ENCODE measurements at places on chromosomes 5 and 9.

DNA sequence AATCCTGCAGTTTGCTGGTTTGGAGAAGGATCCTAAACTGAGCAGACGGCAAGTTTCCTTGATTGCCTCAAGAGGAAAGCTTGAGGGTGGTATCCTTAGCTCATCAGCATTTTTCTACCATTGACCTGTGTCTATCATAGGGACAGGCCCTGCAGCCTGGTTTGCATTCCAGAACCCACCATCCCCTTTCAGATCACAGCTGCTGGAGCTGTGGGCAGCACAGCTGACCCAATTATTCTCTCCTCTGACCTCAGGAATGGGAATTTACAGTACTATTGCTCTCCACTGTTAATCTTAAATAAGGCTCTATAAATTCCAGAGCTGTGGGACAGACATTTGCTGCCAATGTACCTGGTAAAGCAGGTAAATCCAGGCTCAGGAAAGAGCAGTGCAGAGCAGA is 163.0 kb downstream of the SPOCK1 start:
- peak; percentile 21 for DNase-seq

GRCh38 chr5:62369039-62369438 is 34.7 kb downstream of the DIMT1 start:
- no peak for DNase-seq

DNA sequence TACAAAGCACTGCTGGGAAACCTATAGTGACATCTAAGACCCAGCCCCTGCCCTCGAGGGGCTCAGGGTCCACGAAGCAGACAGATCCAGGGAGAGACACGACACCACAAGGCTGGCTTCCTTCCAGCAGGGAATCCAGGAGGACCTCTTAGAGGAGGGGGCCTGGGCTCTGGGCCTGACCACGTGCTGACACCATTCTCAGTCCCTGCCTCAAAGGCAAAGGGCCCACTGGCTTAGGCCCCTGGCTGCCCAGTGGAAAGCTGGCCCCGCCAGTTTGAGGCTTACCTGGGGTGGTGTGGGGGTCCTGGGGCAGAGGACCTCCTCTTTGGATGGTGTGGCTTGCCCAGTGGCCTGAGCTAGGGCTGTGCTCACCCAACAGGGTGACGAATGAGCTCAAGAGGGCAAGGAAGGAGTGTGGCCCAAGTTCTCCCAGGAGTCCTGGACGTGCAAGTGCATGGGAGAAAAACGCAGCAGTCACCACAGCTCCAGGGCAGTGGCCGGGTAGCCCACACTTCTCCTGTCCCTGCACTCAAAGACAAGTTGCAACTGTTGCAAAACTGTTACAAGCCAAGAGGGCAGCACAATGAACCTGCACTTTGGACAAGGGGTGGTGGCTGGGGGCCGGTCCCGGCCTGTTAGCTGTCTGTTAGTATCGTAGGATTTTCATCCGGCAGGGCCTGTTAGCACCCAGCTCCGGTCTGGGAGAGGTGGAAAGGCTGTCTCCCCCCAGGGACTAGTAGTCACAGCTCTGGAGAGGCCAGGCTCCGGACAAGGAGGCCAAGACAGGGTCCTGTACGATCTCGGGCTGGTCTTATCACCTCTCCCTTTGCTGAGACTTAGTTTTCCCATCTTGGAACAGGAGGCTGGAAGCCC is 1.5 kb upstream of the SARDH start:
- no peak for DNase-seq

DNA sequence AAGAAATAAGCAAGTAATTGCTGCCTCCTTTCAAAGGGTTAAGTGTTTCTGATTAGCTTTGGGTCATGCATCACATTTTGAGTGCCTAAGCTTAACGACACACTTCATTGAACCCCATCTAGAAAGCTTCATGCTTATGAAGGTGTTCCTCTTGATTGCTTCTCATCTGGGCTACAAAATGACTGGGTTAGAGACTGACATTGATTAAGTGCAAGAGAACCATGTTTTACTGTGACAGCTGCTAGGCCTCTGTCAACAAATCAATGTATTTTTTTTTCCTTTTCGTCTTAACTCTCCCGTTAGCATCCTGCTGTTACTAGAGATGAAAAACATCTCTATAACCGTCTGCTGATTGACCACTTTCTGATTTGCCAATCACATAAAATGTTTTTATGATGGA is 725.0 kb downstream of the TLE1 start:
- no peak for DNase-seq

DNA sequence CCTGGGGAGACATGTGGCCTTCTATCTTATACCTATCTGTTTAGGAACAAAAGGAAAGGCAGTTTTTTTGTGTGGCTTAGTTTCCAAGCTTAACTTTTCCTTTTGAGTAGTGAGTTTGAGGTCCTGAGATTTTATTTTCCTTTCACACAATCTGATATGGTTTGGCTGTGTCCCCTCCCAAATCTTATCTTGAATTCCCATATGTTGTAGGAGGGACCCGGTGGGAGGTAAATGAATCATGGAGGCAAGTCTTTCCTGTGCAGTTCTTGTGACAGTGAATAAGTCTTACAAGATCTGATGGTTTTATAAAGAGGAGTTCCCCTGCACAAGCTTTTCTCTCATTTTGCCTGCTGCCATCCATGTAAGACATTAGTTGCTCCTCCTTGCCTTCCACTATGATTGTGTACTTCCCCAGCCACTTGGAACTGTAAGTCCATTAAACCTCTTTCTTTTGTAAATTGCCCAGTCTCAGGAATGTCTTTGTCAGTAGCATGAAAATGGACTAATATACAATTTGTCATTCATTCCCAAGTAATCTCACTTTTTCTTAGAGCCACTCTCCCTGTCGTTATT is 4.7 kb upstream of the CLTB start:
- DNase-seq, result no peak

DNA sequence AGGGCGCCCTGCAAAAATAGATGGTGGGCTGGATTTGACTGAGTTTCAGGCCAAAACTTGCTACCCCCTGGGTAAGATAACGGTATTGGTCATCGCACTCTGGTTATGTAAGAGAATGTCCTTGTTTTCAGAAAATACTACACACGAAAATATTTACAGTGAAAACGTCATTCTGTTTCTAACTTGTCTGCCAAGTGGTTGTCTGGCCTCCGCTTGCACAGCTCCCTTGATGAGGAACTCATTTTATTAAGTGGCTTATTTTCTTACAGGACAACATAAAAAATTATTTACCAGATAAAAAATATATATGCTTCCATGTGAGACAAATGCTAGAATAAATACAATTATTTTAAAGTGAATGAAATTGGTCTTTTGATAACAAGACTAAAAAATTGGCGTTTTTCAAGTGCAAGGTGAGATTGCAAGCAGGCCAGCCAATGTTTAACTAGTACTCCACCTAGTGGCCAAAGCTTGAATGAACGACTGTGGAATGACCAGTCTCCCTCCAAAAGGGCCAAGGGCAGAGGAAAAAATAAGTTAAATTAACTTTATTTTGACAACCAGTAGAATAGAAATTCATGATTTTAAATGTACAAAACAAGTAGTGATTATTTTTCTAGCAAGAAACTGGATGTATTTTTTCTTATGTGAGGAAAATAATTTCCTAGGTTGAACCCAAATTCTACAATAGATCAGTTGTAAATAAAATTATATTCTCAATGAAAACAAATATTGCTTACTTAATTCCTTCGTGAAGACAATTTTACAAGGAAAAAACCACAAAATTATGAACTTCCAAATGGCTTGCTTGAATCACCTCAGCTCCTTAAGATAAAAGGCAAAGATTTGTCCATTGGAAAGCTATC is 93.2 kb downstream of the ZFAND5 start:
- DNase-seq, result no peak

GRCh38 chr5:63125862-63126261 is 547.2 kb downstream of the LRRC70 start:
- DNase-seq, result no peak

DNA sequence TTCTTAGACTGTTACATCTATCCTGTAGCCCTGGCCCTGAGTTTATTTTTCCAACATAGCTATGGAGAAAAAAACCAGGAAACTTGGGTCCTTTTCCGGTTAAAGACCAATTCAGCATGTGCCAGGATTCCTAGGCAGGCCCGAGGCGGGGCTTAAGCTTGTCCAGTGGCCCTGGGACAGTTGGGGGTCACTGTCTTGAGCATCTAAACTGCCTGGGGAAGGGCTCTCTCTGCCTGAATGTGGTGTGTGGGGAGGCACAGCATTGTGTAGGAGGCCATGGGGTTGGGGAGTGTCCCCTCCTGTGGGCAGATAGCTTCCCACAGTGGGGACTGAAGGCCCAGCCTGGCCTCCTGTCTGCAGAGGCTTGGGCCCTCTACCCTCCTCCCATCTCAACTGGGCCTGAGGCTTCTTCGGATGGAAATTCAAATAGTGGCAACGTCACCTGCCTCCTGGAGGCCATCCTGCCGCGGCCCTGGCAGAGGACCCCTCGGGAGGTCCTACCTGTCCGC is 88.8 kb downstream of the PHF2 start:
- DNase-seq, result peak; percentile 30

GRCh38 chr5:67235399-67236110 is 39.0 kb upstream of the CD180 start:
- no peak for DNase-seq

DNA sequence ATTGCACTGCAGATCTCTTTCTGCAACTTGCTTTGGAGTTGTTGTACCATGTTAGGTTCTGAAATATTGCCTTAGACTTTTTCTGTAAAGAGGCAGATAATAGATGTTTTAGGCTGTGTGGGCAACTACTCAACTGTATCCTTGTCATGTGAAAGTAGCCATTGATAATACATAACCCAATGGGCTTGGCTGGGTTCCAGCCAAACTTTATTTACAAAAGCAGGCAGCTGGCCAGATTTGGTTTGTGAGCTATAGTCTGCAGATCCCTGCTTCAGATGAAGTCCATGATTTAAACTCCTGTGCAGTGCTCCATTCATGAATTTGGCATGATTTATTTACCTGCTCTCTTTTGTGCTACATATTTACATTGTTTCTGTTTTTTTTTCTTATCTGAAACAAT is 300.4 kb downstream of the IRX2 start:
- no peak for DNase-seq

- no peak for DNase-seq
Measured at GRCh38 chr9:29422438-29422837, 1849.2 kb upstream of the C9orf72 start.

- no peak for DNase-seq
Measured at GRCh38 chr5:146447734-146448380, 724 bp downstream of the TCERG1 start.

- DNase-seq, result no peak
Measured at GRCh38 chr5:76041863-76042262, 41.3 kb upstream of the SV2C start.

DNA sequence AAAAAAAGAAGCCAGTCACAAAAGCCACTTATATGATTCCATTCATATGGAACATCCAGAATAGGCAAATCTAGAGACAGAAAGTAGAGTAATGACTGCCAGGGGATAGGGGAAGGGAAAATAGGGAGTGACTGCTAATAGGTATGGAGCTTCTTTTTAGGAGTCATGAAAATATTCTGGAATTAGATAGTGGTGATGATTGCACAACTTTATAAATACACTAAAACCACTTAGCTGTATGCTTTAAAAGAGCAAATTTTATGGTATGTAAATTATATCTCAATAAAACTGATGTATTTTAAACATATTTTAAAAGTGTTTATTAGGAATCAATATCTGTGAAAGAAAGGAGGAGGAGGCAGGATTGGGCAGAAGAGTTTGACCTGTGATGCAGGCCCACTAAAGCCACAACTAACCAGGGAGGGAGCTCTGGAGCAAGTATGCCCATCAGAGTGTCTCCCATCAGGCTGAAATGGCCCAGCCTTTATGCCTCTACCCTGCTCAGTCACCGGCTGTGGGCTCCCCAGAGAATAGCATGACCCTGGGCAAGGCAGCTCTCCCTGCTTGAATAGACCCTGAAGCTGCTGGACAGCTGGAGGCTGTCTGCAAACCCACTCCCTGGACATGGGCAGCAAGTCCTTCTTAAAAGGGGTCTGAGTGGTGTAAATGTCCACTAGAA is 96.0 kb upstream of the SLC44A1 start:
- no peak for DNase-seq

- DNase-seq, result peak; percentile 72
Measured at GRCh38 chr9:124776954-124777648, at the start of gene OLFML2A. Gene OLFML2A, plus strand, starts transcription at chr9:124777133. Its CDS starts 138 bp downstream, at chr9:124777271.

GRCh38 chr9:132849185-132849706 is 28.8 kb downstream of the AK8 start:
- DNase-seq, result no peak

GRCh38 chr9:75063556-75064305 is 24.2 kb downstream of the NMRK1 start:
- DNase-seq, result no peak

DNA sequence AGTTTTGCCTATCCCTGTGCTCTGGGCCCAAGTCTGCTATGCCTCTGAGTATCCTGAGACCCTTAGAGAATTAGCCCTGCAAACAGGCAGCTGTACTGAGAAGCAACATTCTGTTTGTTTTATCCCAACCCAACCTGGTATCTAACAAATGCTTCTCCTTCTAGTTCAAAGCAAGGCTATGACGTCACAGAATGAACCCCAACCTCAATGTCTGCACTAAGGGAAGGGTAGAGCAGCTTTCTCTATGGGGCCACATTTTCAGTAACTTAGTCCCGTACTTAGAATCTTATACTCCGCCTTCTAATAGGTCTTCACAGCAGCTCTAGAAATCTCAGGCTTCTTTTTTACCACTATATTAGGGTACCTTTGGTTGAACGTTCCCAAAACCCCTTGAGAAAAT is 169.6 kb downstream of the TSSK1B start:
- DNase-seq, result no peak

DNA sequence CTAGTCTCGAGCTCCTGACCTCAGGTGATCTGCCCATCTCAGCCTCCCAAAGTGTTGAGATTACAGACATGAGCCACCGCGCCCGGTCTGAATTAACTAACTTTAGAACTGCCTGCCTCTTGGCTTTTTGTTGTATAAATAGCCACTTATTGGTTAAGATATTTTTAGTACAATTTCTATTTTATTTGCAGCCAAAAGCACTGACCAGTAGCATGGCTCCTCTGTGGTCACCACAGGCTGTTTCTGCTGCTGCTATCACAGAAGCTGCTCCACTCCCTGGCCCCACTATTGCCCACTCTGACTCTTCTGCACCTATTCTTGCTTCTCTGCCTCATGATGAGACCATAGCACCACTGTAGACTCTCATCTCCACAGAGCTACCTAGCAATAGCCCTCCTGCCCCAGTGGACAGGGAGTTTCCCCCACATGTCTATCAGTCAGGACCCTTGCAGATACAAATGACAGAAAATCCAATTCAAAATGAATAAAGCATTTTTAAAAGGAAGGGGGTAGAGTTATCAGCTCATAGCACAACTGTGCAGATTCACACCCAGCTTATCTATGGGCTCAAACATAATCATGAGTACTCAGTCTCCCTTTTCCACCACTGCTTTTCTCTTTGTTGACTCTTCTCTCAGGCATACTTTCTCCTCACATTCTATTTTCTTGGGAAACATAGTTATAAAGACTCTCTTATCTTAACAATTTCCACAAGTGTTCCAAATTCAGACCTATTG is 151.8 kb upstream of the EPB41L4A start:
- no peak for DNase-seq

GRCh38 chr9:93121316-93122241 is 12.5 kb downstream of the NINJ1 start:
- DNase-seq, result peak; percentile 44

- no peak for DNase-seq
Measured at GRCh38 chr9:84922051-84922450, 252.5 kb downstream of the NTRK2 start.

Measured in right forelimb (tissue), 1 donor.